Testis (tissue), 5 donors: ENCODE measurements at places on chromosomes 5 and 9.

- no peak for DNase-seq
Measured at GRCh38 chr5:79396265-79396664, 117.7 kb downstream of the HOMER1 start.

DNA sequence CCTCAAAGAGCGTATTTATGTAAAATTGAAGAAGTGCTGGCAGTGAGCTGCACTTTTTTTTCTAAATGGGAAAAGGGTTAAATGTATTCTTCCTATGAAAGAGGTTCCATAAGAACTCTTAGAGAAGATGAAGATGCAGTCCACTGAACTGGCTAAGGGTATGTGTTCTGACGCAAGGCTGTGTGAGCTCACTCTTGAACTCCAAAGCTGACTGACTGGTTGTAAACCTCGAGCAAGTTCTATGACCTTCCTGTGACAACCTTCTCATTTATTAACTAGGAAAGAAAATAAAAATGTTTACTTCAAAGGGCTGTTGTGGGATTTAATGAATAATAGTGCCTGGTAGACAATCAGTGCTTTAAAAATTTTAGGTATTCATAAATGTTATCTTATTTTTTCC, 46.7 kb downstream of the POC5 start:
- DNase-seq = no peak

- DNase-seq = no peak
Measured at GRCh38 chr9:16289639-16290038, 580.8 kb downstream of the BNC2 start.

DNA sequence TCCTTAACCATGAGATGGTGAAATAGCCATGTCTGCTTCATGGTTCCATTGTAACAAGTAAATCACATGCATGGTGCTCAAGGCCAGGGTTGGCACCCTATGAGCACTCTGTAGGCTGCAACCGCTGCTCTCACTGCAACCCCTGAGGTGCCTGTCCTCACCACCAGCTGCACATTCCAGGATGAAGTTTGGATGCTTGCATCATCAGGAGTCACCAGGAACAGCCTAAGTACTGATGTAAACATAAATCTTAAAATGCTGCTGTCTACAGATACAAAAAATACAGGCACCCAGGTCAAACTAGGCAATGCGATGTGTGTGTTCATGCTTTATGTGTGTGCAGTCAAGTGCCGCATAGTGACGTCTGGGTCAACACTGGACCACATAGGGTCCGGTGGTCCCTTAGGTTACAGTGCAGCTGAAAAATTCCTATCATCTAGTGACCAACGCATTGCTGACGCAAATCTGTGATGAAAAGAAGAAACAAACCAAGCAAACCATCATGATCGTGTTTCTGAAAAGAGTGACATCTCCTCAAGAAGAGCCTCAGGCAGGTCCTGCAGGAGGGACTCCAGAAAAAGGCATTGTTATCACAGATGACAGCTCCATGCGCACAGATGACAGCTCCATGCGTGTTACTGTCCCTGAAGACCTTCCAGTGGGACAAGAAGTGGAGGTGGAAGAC, 234.8 kb downstream of the AUH start:
- no peak for DNase-seq

DNA sequence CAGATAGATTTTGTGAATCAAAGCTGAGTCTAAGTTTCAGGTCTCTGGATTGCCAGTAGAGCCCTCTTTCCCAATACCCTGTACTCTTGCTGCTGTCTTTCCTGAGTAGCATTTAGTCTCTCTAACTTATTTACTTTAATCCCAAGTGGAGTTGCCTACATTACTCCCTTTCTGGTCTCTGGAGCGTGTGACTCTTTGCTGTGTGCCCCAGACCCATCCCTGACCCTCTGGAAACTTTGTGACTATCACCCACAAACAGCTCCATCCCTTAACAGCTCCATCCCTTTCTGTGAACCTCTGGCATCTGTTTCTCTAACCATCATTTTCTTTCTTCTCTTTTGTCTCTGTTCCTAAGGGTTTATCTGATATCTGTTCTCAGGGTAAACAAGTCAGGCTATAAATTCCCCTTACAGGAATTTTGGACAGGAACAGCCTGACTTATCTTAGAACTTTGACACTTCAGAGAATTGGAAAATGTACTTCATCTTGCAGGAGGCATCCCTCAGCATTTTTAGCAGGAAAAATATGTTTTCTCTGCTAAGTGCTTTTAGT, 1167.1 kb upstream of the SEMA6A start:
- DNase-seq = no peak

- peak; percentile 11 for DNase-seq
Measured at GRCh38 chr5:1517838-1518237, 5.9 kb downstream of the LPCAT1 start.

GRCh38 chr9:95100071-95100627, 217.4 kb downstream of the FANCC start:
- DNase-seq = no peak

DNA sequence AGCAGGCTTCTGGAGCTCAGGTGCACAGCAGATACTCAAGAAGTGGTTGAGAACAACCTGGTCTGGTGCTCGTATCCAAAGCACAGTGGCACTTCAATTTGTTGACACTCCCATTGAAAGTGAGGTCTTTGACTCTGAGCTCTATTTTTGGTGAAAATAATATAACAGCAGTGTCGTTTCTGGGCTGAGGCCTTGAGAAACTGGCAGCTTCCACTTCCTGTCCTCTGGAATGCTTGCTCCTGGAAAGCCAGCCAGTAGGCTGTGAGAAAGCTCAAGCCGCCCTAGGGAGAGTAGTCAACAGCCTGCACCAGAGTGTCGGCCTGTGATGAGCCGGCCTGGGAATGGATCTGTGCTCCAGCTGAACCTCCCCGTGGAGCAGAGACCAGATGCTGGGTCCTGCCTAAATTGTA, 6.8 kb upstream of the SUSD3 start:
- DNase-seq = peak; percentile 83
